ENCODE measurements at places on chromosomes 13 and 19.
A peak's percentile ranks its signal among the peaks of the same experiment; 100 is the strongest.

- no peak for DNase-seq
Measured at GRCh38 chr19:1251330-1252220, 3.2 kb downstream of the MIDN start.

GRCh38 chr19:3125900-3126524, 9.8 kb upstream of the GNA15 start:
- DNase-seq, result no peak

DNA sequence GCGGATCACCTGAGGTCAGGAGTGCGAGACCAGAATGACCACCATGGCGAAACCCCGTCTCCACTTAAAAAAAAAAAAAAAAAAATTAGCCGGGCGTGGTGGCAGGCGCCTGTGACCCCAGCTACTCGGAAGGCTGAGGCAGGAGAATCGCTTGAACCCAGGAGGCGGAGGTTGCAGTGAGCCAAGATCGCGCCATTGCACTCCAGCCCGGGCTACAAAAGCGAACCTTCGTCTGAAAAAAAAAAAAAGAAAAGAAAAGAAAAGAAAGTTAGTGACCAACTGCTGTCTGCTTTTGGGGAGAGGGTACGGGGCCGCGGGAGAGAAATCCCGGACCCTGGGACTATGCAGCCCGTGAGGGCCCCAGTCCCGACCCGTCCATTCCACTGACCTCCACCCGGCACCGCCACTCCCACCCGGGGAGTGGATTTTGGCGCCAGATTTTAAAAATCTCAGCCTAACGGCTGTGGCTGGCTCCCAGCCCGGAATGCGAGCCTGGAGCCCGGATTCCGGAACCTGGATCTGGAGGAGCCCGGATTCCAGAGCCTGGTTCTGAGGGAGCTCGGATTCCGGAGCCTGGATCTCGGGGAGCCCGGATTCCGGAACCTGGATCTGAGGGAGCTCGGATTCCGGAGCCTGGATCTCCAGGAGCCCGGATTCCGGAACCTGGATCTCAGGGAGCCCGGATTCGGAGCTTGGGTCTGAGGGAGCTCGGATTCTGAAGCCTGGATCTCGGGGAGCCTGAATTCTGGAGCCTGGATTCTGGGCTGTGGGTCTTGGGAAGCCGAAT, 6.1 kb upstream of the LMNB2 start:
- DNase-seq, result peak; percentile 74

DNA sequence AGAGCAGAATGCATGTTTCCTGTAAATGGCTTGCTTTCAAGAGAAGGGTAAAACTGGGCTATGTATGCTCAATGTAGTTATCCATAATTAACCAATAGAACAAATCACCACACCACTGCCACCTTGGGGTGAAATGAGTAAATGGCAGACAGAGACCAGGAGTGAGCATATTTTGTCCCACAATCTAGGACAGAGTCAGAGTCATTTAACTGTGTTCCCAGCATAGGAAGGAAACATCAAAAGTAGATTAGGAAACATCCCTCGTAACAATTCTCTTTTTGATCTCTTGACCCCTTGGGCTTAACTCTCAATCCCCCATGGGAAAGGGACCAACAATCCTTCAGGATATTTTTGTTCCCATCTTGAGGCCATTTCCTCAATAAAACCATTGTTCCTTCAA, 224.8 kb downstream of the NHLRC3 start:
- no peak for DNase-seq

- DNase-seq, result no peak
Measured at GRCh38 chr19:14406645-14407401, 12.3 kb downstream of the DDX39A start.

DNA sequence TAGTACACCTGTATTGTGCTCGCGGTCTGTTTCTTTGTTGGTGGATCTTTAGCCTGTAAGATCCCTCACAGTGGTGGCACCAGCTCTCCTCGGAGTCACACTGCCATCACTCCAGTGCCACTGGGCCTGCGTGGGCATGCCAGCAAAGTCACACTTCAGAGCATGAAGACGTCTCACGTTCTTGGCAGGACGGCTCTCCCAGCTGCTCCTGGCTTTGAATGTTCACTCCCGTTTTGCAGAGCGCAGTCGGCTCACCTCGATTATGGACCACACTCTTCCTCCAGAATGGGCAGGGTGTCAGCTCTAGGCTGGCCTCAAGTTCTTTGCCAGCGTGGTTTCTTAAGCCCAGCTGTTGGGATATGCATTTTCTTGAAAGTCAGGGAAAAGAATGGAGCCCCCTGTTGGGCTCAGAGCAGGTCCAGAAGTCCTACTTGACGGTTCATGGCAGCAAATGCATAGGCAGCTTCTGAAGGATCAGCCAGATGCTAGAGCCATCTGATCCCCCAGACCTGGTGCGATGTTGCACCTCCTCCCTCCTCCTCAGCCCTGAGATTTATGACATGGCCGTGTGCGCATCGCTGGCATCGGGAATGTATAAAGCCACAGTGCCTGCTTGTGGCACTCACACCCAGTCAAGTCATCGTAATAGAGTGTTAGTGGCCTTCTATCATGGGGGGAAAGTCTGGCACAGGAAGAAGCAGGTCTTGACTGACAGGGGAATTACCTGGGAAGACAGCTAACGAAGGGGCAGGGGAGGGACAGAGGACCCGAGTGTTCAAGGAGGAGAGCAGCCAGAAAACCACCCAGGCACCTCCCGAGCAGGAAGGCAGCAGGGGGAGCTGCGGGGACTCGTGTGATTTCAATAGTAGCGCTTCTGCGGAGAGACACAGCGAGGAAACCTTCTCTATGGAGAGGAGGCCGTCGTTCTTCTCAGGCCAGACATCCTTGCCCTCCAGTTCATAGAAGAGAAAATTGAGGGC, 40.2 kb upstream of the NPAS1 start:
- DNase-seq, result no peak

DNA sequence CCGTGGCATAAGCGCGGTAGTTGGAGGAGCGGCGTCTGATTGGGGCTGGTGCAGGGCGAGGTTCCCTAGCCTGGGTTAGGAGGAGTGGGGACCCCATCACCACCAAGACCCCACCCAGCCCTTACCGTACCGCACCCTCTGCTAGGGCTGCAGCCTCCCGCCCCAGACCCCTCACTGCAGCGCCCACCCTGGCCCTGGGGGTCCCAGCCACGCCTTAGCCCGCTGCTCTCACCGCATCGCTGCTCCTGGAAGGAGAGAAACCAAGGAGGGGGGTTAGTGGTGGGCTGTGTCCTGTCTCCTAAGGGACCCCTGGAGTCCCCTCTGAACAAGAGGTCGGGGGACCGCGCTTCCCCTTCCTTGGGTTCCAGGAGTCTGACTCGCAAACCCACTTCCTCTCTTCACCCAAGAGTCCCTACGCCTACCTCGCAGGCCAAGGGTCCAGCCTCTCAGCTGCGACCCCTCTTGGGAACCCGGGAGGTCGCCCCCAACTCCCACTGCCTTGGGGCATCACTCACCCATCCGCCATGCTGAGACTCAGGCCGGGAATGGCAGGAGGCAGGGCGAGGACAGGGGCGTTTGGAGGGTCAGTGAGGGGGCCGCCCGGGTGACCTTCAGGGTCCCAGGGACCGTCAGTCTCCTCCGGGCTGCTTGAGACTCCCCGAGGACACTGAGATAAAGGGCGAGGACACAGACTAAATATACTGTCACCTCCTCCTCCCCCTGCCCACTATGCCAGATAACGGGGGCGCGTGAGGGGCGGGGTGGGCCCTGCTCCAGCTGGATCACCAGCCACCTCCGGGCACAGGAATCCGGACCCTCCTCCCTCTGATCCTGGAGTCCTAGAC, at the start of gene TNNI3:
Gene TNNI3, minus strand, starts transcription at position 669 of the 845 bp plus-strand sequence. Its CDS starts 143 bp downstream, at position 526.
- no peak for DNase-seq

GRCh38 chr13:98921786-98922185, 56.1 kb downstream of the DOCK9 start:
- no peak for DNase-seq

DNA sequence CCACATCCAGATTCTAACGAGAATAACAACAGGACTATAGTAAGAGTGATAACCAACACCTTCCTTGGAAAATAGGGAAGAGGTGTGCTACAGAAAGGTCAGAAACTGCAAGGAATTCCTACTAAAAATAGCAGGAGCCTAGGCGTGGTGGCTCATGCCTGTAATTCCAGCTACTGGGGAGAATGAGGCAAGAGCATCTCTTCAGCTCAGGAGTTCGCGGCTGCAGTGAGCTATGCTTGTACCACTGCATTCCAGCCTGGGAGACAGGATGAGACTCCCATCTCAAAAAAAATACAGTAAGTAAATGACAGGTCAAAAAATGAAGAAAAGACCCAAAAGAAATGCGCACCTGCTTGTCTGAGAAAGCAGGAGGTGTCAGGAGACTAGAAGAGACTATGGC, 101.5 kb upstream of the TSHZ3 start:
- DNase-seq, result no peak

DNA sequence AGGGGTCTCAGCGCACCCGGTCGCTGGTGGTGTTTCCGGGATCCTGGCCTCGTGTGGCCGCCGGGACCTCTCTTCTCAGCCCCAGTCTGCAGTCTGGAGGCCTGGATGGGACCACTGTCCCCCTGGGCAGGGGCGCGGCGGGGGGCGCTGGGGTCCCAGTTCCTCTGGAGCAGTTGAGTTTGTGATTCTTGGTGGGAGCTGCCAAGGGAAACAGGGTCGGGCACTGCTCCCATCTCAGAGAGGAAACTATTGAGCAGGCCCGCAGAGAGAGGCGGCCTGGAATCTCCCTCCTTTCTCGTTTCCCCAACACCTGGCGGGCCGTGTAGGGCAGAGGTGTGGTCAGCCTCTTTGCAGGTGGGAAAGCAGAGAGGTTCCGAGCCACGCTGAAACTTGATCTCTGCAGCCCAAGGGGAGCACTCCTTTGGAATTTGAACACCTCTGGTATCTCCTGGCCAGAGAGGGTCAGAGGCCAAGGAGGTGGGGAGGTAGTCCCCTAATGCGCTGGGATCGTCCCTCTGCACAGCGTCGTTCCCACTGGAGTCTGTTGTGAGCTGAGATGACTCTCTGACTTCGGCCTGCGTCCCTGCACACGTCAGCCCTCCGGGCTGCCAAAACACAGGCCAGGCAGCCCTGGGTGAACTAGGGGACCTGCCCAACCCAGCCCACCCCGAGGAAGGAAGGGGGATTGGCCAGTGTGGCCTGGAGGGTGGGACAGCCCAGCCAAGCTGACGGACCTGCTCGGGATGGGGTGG, 741 bp downstream of the PLEKHF1 start:
- no peak for DNase-seq
